ENCODE measurements at places on chromosomes 7 and 10.
A peak's percentile ranks its signal among the peaks of the same experiment; 100 is the strongest.

DNA sequence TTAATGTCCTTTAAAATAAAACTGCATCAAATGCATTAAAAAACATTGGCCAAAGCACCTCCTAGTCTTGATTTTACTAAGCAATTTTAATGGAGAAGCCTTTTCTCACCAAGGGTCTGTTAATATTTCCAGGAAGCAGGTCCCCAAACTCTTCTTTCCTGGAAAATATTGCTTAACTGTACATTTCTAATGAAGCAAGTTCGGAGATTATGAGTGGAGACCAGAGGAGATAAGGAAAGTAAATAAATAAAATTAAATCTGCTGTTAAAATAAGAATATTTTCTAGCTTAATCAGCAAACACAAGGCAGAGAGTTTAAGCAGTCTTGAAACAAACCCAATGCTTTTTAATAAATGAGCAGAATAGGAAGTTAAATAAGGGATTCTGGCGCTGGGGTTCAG, 322.4 kb downstream of the PTEN start:
- DNase-seq, result no peak

DNA sequence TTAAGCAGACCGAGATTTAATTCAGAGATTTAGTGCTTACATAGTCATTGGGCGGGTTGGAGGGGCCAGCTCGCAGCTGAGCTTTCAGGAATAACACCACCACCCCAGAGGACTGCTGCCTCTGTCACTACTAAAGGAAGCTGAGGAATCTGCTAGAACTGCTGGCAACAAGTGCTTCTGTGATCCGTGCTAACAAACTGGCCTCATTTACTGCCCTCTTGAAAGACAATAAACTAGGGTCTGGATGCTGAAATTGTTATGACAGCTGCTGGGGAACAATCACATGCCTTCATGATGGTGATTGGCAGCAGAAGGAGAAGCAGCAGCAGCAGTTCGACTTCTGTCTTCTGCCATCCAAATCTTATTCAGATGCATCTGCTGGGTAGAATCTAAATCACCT, 285.5 kb upstream of the TAC1 start:
- DNase-seq, result no peak

DNA sequence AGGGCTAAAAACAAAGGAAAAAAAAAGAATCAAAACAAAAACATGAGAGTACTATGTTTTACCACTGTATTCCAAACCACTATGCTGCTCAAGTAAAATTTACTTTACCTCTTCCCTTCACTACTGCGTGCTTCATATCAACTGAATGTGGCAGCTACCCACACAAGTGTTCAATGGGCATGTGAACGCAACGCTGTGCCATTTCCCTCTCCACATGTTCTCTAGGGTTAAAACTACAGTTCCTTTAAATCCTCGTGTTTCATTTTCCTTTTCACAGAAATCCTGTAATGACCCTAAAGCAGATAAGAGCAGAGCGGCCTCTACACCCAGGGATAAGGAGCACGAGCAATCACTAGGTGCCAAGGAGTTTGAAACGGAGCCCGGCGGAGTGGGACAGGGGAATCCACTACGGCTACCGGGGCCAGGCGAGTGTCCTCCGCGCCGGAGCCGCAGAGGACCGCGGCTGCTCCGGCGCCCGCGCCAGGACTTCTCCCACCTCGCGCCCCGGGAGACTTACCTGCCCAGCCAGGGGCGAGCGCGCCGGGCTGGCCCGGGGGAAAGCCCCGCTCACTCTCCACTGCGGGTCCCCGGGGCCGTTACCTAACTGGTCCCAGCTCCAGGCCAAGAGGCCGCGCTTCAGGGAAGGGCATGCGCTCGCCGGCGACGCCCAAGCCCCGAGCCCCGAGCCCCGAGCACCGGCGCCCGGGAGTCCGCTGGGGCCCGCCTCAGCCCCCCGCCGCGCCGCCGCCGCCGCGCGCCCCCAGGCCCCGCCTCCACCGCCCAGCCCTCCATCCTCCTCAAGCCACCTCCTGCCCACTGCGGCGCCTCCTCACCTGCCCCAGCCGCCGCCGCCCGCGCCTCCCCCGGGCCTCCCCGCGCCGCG, 711 bp downstream of the NAMPT start:
- DNase-seq, result peak; percentile 82

GRCh38 chr10:121526135-121526790, 72.0 kb downstream of the FGFR2 start:
- no peak for DNase-seq

GRCh38 chr7:114574384-114574783, 159.8 kb downstream of the FOXP2 start:
- no peak for DNase-seq

GRCh38 chr7:4806983-4807597, 31.7 kb downstream of the AP5Z1 start:
- no peak for DNase-seq

GRCh38 chr7:63024446-63024845, 974.2 kb upstream of the ZNF722 start:
- no peak for DNase-seq

DNA sequence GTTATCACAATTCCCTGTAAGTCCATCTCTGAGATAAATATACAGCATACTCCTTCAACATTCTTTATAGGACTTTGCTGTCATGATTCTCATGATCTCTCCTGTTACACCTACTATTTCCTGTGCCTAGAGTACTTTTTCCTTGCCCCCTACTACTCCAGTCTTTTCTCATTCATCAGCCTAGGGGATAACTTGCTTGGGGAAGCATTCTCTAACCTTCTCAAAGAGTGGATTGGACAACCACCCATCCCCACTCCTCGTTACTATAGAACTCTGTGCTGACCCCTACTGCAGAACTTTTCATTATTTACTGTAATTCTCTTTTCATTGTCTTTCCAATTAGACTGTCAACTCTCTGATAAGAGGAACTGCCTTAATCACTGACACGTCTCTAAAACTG, 57.4 kb upstream of the TFEC start:
- no peak for DNase-seq

GRCh38 chr7:152383341-152384234, 52.2 kb downstream of the KMT2C start:
- no peak for DNase-seq

DNA sequence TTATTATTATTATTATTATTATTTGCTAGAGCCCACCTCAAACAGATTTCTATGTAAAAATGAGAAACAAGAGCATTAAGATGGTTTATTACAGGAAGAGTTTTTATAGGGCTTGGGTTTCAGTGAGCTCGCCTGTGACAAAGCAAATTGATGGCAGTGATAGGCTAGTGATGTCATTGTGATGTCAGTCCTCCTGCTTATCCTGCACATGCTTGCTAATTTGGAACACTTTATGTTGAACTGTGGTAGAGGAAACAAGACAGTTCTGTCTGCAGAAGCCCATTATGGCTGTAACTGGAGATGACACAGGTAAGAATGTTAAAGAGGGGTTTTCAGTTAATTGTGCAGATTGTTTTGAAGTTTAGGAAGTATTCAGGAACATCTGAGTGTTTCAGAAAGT, 68.3 kb downstream of the CREM start:
- DNase-seq, result no peak
